ENCODE measurements at places on chromosomes 2 and 18.
A peak's percentile ranks its signal among the peaks of the same experiment; 100 is the strongest.

GRCh38 chr2:222706616-222707015, 35.2 kb downstream of the MOGAT1 start:
- no peak for DNase-seq

GRCh38 chr2:188973641-188974040, 532 bp upstream of the COL3A1 start:
- DNase-seq, result no peak

- no peak for DNase-seq
Measured at GRCh38 chr2:101580528-101580927, 105.6 kb upstream of the RFX8 start.

GRCh38 chr18:74012954-74013630, 134.5 kb downstream of the FBXO15 start:
- no peak for DNase-seq

GRCh38 chr2:230319211-230319862, 7.7 kb upstream of the SP140L start:
- no peak for DNase-seq

DNA sequence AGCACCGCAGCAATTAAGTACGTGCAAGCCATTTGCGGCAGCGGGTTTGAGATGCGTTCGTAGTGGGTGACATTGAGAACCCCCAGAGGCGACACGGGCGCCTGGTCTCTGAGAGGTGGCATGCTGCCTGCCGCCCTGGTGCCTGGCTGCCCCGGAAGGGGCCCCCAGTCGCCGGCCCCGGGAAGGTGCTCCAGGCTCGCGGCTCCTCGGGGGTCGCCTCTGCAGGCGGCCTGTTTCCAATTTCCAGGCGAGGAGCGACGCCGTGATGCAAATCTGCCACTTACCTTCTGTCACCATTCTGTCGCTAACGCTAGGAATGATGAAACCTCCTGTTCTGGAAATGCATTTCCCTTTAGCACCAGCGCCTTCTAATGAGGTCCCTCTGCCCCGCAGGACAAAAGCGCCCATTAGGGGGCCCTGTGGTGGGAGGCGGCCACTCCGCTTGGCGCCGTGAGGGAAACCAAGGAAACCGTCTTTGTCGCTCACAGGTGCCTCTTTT, 13.0 kb downstream of the KIF5C start:
- no peak for DNase-seq

DNA sequence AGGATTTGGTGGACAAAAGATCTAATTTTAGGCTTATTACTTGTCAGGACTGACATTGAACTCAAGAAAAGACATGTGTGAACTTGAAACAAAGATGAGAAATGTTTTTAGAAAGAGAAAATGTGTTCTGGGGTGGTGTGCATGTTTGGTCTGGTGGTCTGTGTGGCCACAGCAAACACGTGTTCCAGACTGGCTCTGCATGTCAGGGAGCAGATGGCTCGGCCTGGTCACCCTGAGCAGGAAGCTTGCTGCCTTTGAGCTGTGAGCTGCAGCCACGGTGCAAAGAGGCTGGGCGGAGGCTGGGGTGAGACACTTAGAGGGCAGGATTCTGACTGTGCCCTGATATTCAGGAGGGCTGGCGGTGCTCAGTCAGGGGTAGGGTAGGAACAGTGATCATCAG, 186.1 kb downstream of the CTIF start:
- no peak for DNase-seq

DNA sequence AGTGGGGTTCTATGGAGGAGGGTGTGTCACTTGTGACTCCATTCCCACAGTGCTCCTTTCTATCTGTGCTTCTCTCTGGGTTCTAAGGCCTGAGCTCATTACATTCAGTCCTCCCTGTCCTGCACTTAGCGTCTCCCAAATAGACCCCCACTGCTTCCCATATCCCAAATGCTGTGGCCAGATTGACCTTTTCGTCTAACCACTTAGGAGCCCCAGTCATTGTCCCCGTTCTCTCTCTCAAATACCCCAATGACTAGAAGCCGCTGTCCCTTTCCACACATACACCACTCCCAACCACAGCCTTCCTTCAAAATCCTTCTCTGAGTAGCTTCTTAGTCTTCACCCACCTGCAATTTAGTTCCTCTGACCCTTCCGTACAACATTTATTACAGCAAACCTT, 146.5 kb downstream of the TRIM43 start:
- DNase-seq, result no peak

DNA sequence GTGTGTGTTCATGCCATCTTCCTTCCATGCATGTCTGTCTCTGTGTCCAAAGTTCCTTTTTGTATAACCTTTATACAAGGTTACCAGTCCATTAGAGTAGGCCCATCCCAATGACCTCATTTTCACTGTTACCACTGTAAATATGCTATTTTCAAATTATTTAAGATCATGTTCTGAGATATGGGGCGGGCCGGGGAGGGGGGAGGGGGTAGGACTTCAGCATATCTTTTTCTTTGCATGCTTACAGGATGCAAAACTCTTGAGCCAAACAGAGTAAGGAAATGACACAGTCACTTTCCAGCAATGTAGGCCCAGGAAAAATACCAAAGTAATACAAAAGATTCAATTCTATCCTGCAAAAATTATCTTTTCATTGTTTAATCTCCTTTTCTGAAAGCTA, 124.1 kb upstream of the HNRNPA3 start:
- no peak for DNase-seq

DNA sequence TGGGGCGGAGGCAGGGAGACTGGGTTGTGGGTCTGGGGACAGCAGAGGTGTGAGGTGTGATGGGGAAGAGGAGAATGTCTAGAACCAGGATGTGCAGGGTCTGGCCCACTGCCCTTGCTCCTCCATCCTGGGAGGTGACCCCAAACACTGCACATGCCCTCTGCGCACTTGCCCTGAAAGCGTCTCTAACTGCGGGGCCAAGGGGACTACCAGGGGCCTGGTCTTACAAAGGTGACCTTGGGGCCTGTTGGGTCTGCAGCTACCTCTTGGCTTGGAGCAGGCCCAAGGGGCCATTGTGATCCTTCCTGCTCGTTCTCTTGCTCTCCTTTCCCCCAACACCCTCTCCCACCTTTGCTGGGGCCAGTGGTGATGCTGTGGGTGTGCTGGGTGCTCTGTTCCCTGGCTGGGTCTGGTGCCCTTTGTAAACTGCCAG, 48.0 kb upstream of the FAHD2A start:
- DNase-seq, result peak; percentile 58

- DNase-seq, result no peak
Measured at GRCh38 chr2:238596571-238597551, 170.1 kb downstream of the ASB1 start.

DNA sequence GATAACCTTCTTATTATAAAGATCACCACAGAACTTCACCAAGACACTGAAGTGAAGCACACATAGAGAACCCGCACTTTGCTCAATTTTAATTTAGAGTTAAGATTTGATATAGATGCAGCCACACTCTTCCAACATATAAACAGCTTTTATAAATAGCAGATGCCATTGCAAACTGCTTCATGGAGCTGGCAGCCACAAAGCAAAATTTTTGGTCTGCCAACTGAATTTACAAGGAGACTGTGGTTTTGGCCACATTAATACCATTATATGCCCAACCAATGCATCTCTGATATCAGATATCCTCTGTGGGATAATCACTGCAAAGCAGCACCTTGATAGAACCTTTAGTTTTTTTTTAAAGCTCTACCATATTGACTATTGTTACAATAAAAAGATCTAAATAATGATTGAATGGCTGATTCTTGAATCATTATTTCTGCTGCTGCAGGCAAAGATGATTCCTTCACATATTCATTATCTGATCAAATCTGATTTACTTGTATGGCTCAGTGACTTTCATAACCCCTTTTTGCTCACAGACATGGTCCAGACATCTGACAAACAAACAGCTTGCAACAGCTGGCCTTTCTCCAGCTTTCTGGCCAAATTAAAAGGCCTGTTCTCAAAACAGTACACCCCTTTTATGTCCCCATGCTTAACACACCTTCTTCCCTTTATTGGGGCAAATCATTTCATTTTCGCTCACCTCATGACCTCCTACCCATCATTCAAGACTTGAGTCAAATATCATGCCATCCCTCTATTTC, 88.4 kb downstream of the METTL4 start:
- DNase-seq, result no peak

- DNase-seq, result no peak
Measured at GRCh38 chr18:69978732-69979715, 31.4 kb upstream of the CD226 start.

GRCh38 chr2:28587526-28588291, 91.8 kb downstream of the PLB1 start:
- no peak for DNase-seq

- DNase-seq, result no peak
Measured at GRCh38 chr18:39647627-39648534, 2082.3 kb upstream of the CELF4 start.

DNA sequence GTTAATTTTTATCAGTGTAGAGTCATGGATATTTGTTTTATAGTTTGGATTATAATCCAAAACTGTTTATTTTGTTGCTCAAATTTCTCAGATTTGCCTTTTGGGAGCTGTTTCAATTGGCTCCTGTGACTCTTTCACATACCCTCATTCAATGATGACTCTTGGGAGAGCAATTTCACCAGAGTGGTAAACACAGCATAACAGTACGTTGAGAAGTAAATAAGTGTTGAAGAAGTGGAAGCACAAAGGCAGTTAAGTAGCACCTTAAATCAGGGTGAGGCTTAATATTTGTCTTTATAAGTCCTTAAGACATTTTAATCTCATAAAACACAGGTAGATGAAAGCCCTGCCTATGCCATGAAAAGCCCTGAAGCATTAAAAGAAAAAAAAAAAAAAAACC, 17.1 kb upstream of the SLC39A10 start:
- no peak for DNase-seq

DNA sequence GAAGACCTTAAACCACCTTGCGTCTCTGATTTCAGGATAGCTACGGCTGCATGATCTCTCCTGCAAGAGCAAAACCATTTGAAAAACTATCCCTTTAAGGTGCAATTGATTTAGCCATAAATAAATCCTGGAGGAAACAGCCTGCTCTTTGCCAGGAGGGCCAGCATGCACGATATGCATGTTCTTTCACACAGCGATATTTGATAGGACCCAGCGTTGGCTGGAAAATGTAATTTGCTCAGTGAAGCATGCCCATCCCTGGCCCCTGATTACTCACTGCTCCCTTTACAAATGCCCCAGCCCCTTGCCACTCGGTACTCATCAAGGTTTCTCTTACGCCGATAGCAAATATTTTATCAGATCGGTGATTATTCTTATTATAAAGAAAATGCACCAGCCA, 315.4 kb downstream of the CDH2 start:
- DNase-seq, result no peak

DNA sequence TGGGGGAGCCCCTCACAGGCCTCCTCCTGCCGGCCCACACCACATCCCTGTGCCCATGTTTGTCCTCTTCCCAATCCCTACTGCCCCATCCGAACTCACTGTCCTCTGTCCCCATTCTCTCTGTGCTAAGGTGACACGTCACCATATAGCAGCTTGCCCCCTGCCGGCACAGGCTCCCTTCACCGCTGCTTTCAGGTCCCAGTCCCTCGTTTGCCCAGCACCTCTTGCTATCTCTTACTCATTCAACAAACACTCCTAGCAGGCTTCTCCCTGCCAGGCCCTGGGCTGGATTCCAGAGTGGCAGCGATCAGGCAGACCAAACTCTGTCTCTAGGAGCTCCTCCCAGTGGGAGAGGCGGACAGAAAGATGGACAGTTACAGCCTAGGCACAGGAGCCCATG, 74.3 kb downstream of the TFCP2L1 start:
- DNase-seq, result no peak

DNA sequence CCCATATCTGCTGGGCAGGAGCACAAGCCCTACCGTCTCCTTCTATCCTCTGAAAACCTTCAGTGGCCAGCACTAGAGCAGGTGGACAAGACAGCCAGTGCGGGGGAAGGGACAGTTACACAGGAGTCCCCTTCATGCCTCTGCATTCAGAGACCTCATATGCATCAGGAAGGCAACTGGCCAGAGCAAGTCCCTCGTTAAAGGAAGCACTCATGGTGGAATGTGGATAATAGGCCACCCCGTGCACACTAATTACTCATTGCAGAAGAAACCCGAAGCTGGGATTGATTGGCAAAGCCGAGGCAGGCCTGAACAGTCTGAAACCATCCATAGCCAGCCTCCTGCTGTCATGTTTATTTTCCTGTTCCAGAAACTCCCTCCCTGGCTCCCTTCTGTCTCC, 11.2 kb downstream of the KIAA2012 start:
- no peak for DNase-seq

GRCh38 chr18:5884375-5884774, 10.9 kb downstream of the TMEM200C start:
- no peak for DNase-seq

- DNase-seq, result no peak
Measured at GRCh38 chr18:42906761-42907160, 208.7 kb downstream of the RIT2 start.

DNA sequence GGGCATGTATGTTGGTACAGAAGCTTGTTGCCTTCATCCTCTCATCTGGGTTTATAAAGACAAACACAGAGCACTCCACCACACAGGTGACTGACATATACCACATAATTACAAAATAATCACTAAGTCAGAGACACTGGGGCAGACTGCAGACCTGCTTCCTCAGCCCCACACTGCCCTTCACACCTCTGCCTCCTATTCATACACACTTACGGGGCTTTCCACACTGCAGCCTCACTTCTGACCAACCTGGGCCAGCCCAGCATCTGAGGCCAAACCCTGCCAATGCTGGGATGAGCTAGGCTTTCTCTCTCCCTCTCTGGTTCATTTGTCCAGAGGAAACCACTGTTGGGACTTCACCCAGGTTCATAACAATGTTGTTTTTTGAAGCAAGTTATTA, 4.5 kb downstream of the EMX1 start:
- no peak for DNase-seq

- no peak for DNase-seq
Measured at GRCh38 chr2:100036026-100036425, 106.4 kb downstream of the AFF3 start.

DNA sequence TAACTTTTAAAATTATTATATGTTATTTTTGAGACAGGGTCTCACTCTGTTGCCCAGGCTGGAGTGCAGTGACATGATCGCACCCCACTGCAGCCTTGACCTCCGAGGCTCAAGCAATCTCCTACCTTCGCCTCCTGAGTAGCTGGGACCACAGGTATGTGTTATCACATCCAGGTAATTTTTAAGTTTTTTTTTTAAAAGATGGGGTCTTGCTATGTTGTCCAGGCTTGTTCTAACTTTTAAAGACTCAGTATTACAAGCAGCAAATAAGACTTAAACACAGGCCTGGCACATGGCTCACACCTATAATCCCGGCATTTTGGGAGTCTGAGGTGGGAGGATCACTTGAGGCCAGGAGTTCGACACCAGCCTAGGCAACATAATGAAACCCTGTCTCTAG, 101.2 kb downstream of the ASXL2 start:
- no peak for DNase-seq

DNA sequence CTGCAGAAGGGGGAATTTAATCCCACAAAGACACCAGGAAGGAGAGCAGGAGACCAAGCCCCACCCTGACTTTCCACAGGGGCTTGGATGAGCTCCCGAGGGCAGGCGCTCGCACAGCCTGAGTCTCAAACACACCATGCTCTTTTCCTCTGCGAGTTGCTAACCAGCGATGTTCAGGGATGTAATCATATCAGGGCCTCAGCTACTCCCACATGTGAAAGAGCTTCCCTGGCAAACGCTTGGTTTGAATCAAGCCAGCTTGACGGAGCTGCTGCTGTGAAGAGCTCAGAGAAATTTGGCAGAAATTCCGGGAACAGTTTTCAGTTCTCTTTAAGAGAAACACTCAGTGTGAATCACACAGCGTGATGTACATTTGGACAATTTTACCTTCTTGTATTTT, 385.8 kb downstream of the GALR1 start:
- no peak for DNase-seq

- DNase-seq, result no peak
Measured at GRCh38 chr18:9516437-9517064, 41.2 kb downstream of the RALBP1 start.

Data from coronary artery (tissue), 2 donors.